ENCODE measurements at places on chromosomes 3 and 15. TPM values are rescaled to one million over a fixed set of nuclear protein-coding genes. Genes with fewer than 3 reads are reported as not detected.

- no peak overlapping the region for H3K4me3 ChIP-seq
- no peaks in the 10 kb centered on the region for H3K36me3 ChIP-seq
Measured at GRCh38 chr3:24042174-24043059, 97.3 kb downstream of the NR1D2 start.

NPAP1 gene
- not detected for polyA plus RNA-seq

- H3K4me1 ChIP-seq, result peaks cover 9% of the 10 kb centered on the region
- no peak overlapping the region for H3K4me3 ChIP-seq
- no peak for DNase-seq
- no peak overlapping the region for H3K27ac ChIP-seq
- H3K36me3 ChIP-seq, result no peaks in the 10 kb centered on the region
Measured at GRCh38 chr15:78570710-78571109, 5.4 kb downstream of the CHRNA5 start.

GRCh38 chr15:57769266-57769665 lies 62.8 kb downstream of the POLR2M start:
- no peak for DNase-seq
- no peak overlapping the region for H3K4me3 ChIP-seq
- peaks cover 3% of the 10 kb centered on the region for H3K4me1 ChIP-seq

Data from naive thymus-derived CD8-positive, alpha-beta T cell (primary cell).